Globus pallidus (tissue), 1 donor: ENCODE measurements at places on chromosomes 13 and 19.

- no peak for DNase-seq
Observed at GRCh38 chr19:29880498-29881081, 61.4 kb upstream of the URI1 start.

DNA sequence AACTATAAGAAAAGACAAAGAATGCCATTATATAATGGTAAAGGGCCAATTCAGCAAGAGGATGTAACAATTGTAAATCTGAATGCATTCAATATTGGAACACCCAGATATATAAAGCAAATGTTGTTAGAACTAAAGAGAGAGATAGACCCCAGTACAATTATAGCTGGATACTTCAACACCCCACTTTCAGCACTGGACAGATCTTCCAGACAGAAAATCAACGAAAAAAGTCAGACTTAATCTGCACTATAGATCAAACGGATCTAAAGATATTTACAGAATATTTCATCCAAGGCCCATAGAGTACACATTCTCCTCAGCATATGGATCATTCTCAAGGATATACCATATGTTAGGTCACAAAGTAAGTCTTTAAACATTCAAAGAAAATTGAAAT, 194.6 kb upstream of the DACH1 start:
- no peak for DNase-seq

DNA sequence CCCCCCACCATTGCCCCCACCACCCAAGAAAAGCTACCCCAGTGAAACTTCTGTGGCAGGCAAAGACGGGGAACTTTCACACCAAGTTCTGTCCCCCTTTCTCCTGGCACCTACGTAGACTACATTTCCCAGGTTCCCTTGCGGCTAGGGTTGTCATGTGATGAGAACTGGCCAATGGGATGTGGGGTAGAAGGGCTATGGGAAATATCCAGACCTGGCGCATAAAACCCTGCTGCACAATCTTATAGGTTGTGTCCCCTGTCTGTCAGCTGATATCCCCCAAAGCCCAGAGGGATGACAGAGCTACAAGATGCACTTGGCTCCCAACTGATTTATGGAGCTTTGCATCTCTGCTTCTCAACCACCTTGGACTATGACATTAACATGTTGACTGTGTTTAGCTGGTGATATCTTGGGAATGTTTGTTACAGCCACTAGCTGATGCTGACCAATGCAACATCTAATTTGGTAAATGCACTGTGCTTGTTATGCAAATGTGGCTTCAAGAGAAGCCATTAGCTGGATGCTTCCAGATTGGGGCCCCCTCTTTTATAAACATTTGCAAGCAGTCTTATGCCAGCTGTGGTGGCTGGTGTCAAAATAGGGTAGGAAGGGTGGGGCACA, 6.1 kb downstream of the SH2D3A start:
- no peak for DNase-seq

DNA sequence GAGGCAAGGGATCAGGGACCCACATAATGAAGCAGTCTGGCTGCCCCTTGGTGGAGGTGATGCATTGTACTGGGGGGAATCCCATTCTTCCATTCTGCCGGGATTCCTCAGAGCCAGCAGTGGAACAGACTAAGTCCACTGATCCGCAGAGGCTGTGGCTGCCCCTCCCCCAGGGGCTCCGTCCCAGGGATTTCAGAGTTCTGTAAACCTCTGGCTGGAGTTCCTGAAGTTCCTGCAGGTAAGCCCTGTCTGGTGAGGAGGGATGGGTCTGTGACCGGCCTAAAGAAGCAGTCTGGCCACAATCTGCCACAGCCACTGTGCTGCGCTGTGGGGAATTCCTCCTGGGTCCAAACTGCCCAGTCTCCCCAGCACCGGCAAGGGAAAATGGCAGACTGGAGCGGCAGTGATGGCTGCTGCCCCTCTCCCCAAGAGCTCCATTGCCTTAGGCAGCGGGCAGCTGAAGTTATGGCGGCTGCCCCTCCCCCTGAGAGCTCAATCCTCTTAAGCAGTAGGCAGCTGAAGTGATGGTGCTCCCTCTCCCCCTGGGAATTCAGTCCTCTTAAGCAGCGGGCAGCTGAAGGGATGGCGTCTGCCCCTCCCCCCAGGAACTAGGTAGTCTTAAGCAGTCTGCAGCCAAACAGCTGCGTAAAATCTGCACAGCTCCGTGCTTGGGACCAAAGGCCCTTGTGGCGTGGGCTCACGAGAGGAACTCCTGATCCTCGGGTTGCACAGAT, 155.7 kb downstream of the PCDH17 start:
- no peak for DNase-seq

- DNase-seq = no peak
Observed at GRCh38 chr19:1822210-1822609, 10.1 kb upstream of the ATP8B3 start.

GRCh38 chr13:106532111-106532929, 3.1 kb downstream of the EFNB2 start:
- DNase-seq = peak; percentile 47
